ENCODE measurements at places on chromosomes 5 and 9.

GRCh38 chr9:136856541-136857141 lies 4.5 kb downstream of the MAMDC4 start:
- H3K36me3 ChIP-seq = peaks cover 15% of the 10 kb centered on the region
- H3K27me3 ChIP-seq = no peaks in the 10 kb centered on the region
- no peaks in the 10 kb centered on the region for H3K4me1 ChIP-seq
- H3K4me3 ChIP-seq = no peak overlapping the region
- no peak overlapping the region for H3K27ac ChIP-seq
- DNase-seq = peak; percentile 17

DNA sequence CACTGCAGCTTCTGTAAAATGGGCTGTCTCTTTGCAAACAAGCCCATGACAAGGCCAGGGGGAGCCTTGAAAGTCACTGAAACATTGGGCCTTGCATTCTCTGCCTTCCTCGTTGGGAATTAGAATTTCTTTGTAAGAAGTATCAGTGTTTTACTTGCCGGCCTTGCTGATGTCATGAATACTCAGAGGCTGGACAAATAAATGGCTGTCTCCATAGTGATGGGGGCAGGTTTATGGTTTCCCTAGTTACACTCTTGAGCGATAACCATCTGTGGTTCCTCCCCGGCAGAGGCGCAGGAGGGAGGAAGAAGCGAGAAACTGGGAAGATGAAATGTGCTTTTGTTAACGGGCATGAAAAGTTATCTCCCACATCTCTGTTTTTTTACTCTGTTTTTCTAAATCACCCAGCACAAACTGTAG lies 272.7 kb upstream of the PANK3 start:
- H3K27ac ChIP-seq = peak overlapping the region; percentile 92
- H3K4me1 ChIP-seq = peaks cover 26% of the 10 kb centered on the region
- DNase-seq = peak; percentile 96
- no peaks in the 10 kb centered on the region for H3K36me3 ChIP-seq

DNA sequence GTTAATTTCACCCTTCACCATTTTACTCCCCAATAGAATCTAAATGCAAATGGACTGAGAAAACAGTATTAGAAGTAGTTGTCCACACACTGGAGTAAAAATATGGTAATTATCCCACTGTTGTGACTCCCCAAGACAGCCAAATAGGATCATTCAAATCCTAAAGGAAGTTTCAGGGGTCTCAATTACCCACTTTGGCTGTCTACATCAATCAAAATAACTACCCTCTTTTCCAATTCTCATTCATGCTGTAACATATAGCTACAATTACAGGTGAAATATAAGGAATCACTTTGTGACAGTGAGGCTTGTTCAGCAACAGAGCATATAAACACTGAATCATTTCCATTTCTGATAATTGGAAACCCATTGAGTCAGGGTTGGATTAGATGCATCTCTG lies 220.1 kb downstream of the TMEM232 start:
- no peaks in the 10 kb centered on the region for H3K36me3 ChIP-seq
- H3K4me1 ChIP-seq = no peaks in the 10 kb centered on the region
- H3K27ac ChIP-seq = no peak overlapping the region
- no peaks in the 10 kb centered on the region for H3K27me3 ChIP-seq
- no peak for DNase-seq

DNA sequence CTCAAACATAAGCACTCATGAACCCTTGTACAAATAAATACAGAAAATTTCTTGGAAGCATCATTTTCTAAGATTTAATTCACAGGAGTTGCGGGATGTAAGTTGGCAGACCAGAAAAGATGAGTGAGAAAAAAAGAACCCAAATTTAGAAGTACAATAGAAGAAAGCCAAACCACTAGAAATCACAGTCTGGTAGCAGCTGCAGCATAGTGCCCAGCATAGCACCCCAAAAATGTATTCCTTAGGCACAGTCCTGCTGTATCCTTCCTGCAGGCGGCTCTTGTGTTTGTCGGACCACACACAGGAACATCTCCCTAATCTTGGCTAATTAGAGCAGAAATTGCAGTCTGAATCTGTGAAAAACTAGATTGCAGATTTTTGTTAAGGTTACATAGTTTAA lies 208.5 kb upstream of the TRPM3 start:
- H3K4me1 ChIP-seq = no peaks in the 10 kb centered on the region
- no peaks in the 10 kb centered on the region for H3K36me3 ChIP-seq

- H3K4me1 ChIP-seq = peaks cover 8% of the 10 kb centered on the region
- H3K4me3 ChIP-seq = no peak overlapping the region
- no peak for DNase-seq
- H3K36me3 ChIP-seq = peaks cover 2% of the 10 kb centered on the region
- H3K27me3 ChIP-seq = no peaks in the 10 kb centered on the region
- H3K27ac ChIP-seq = no peak overlapping the region
Measured at GRCh38 chr5:102903074-102903871, 148.2 kb downstream of the PAM start.

DNA sequence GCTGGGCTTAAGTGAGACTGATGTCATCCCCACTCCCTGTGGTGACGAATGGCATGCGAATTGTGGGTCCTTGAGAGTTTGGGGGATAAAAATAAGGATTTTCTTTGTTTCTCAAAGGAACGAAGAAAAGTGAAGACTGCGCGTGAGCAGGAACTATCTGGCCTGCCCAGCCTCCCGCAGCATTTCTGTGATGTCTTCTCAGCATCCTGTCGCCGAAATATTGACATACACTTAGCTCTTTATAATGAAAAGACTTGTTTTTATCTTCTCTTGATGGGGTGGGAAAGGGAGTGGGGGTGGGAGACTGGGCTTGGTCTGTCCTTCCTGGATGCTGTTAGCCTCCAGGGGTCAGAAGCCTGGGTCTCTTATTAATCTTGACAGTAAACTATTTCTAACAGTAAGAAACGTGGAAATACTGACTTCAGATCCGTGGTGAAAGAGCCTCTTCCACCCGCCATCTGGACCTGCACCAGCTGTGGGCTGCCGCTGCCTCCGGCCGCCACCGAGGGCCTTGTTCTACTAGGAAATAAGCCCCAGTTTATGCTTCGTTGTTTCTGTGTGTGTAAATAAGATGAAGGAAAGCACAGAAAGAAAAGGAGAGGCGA lies 239.6 kb downstream of the FANCC start:
- no peak overlapping the region for H3K27ac ChIP-seq
- no peak overlapping the region for H3K4me3 ChIP-seq
- no peaks in the 10 kb centered on the region for H3K27me3 ChIP-seq
- DNase-seq = no peak
- H3K36me3 ChIP-seq = peaks cover 12% of the 10 kb centered on the region

DNA sequence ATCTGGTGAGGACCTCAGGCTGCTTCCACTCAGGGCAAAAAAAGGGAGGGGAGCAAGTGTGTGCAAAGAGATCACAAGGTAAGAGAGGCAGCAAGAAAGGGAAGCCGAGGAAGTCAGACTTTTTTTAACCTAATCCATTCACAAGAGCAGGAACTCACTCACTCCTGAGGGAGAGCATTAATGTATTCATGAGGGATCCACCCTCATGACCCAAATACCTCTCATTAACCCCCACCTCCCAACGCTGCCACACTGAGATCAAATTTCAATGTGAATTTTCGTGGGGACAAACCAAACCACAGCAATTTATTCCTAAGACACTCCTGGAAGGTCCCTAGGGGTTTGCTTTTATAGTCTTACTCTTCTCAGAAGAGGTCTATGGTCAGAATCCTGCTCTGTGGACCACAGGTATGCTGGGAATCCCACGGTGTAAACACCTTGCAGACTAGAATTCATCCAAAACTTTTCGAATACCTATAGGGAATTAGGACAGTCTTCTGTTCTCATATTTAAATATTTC lies 108.7 kb downstream of the HSD17B3 start:
- peaks cover 2% of the 10 kb centered on the region for H3K27me3 ChIP-seq
- H3K4me1 ChIP-seq = no peaks in the 10 kb centered on the region
- DNase-seq = no peak
- H3K4me3 ChIP-seq = no peak overlapping the region
- H3K27ac ChIP-seq = no peak overlapping the region

DNA sequence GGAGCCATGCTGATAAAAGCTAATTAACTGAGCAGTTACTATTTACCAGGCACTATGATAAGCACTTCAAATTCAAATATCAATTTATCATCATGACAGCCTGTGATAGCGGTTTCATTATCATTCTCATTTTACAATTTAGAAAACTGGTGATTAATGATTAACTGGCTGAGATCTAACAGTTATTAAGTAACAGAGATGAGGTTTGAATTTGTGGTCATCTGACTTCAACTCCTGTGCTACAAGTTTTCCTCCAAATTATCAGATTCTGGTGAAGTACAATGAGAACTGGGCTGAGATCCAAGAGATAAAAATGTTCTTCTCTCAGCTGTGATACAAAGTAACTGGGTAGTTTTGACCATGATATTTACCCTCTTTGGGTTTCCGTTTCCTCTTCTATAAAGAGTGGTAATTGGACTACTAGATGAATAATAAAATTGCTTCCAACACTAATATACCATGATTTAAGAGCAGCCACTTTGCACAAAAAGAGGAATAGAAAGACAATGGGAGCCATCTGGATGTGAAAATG lies 74.5 kb upstream of the CCNG1 start:
- H3K27me3 ChIP-seq = no peaks in the 10 kb centered on the region
- DNase-seq = no peak
- H3K27ac ChIP-seq = no peak overlapping the region
- H3K4me1 ChIP-seq = no peaks in the 10 kb centered on the region
- no peaks in the 10 kb centered on the region for H3K36me3 ChIP-seq
- no peak overlapping the region for H3K4me3 ChIP-seq

GRCh38 chr9:135009051-135009560 lies 78.4 kb upstream of the OLFM1 start:
- no peak overlapping the region for H3K4me3 ChIP-seq
- H3K36me3 ChIP-seq = no peaks in the 10 kb centered on the region
- no peak overlapping the region for H3K27ac ChIP-seq
- no peak for DNase-seq
- peaks cover under 1% of the 10 kb centered on the region for H3K27me3 ChIP-seq

GRCh38 chr5:135012951-135013391 lies 21.1 kb downstream of the PITX1 start:
- no peaks in the 10 kb centered on the region for H3K36me3 ChIP-seq
- DNase-seq = no peak
- no peak overlapping the region for H3K27ac ChIP-seq
- no peaks in the 10 kb centered on the region for H3K27me3 ChIP-seq
- no peak overlapping the region for H3K4me3 ChIP-seq

GRCh38 chr5:150645070-150645700 lies 4.7 kb downstream of the SYNPO start:
- no peaks in the 10 kb centered on the region for H3K27me3 ChIP-seq
- no peaks in the 10 kb centered on the region for H3K4me1 ChIP-seq
- H3K4me3 ChIP-seq = no peak overlapping the region

- DNase-seq = no peak
- H3K4me1 ChIP-seq = peaks cover 41% of the 10 kb centered on the region
- H3K27me3 ChIP-seq = peaks cover 8% of the 10 kb centered on the region
- no peak overlapping the region for H3K4me3 ChIP-seq
- no peaks in the 10 kb centered on the region for H3K36me3 ChIP-seq
Measured at GRCh38 chr9:137463931-137464290, 4.8 kb upstream of the NSMF start.

DNA sequence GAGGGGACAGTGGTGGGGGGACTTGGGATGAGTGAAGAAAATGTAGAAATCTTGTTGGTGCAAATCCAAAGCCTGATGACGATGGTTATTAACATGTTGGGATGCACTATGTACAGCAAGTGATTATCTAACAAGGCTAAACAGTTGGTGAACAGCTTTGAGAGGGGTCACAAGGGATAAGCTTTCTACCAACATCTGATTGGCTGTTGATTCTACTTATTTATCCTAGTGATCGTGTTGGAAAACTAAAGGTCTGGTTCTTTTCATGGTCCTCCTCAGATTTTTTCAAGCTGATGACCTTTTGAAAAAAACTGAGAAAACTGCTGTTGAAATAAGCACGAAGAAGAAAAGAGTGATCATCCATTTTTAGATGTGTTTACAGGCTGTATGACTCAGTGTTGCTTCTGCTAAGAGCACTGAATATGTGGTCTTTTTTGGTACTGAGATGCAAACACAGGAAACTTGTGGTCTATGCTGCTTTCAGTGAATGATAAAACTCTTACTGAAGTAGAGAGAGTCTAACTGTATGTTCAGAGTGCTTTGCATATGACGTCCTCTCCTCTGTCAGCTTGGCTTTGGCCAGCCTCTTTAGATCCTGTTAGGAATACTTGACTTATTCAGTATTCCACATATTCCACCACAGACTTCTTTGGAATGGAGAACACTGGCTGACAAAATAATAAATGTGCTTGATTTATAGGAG lies 174.8 kb downstream of the SLF1 start:
- peak overlapping the region; percentile 47 for H3K4me3 ChIP-seq
- peaks cover 5% of the 10 kb centered on the region for H3K4me1 ChIP-seq
- no peaks in the 10 kb centered on the region for H3K27me3 ChIP-seq
- peak; percentile 34 for DNase-seq
- peaks cover 3% of the 10 kb centered on the region for H3K36me3 ChIP-seq

- no peak overlapping the region for H3K4me3 ChIP-seq
- no peaks in the 10 kb centered on the region for H3K36me3 ChIP-seq
- peak; percentile 59 for DNase-seq
- H3K27ac ChIP-seq = peak overlapping the region; percentile 44
- peaks cover 47% of the 10 kb centered on the region for H3K4me1 ChIP-seq
Measured at GRCh38 chr5:143124593-143124992, 278.9 kb downstream of the NR3C1 start.
